ENCODE measurements at places on chromosomes 6 and 20. TPM values are rescaled to one million over a fixed set of nuclear protein-coding genes. Genes with fewer than 3 reads are reported as not detected.

GRCh38 chr6:98056955-98057354, 773.9 kb upstream of the MMS22L start:
- no peak for DNase-seq

GRCh38 chr20:5535125-5535756, 215.0 kb upstream of the SHLD1 start:
- DNase-seq: no peak

AVP gene
- 0.96 TPM for total RNA-seq

SMOC2 gene
- total RNA-seq: 46.3 TPM

GRCh38 chr20:22684072-22684762, 99.8 kb upstream of the FOXA2 start:
- no peak for DNase-seq

DNA sequence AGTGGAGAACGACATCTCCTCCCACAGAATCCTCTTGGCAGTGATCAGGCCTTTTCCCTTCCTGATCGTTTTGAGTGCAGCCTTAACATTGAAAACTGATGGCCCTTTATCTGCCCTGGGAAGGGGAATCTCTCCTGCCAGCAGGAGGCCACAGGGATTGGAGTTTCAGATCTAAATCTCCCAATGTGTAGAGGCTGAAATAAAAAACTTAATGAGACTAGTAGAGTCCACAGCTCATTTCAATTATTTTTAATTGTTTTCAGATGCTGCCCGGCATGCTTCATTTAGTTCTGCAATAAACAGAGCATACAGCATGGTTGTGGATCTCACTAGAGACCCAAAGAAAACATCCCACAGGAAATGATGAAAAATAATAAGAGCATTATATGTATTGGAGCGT, 662.2 kb upstream of the HS3ST5 start:
- DNase-seq: no peak

GRCh38 chr6:5109436-5109835, 24.3 kb downstream of the PPP1R3G start:
- DNase-seq: peak; percentile 71

DNA sequence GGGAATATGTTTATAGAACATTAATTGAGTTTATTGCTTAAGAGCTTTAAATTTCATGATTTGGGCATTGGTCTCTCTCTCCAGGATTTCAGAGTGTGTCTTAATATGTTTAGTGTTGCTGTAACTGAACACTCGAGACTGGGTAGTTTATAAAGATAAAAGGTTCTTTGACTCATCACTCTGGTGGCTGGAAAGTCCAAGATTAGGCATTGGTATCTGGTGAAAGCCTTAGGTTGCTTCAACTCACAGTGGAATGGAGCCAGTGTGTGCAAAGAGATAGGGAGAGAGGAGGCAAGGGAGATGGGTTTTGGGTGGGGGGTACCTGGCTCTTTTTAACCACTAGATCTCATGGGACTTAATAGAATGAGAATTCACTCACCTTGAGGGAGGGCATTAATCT, 35.6 kb upstream of the DTNBP1 start:
- DNase-seq: no peak

DNA sequence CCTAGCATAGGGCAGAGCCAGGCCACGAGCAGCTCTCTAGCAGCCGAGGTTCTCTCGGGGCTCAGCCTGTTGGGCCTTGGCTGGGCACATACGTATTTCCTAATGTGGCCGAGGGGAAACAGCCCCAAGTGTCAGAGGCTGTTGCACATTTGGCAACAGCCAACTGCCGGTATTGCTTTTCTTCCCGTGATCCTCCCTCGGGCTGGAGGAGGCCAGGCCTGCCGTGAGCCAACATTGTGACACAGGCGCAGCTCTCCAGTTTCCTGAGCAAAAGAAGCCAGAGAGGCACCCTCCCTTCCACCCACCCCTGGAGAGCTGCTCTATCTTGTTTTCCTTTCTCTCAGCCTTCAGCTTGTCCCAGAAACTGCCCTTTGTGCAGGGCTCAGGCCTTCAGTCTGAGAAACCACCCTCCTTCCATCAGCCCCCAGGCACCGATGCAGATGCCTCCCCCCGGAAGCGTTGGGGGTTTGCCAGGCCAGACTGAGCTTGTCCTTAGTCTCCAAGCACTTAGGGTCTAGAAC, 5.1 kb upstream of the BPI start:
- DNase-seq: peak; percentile 92

IL17A gene
- total RNA-seq: not detected

OPRM1 gene
- not detected for total RNA-seq

DNA sequence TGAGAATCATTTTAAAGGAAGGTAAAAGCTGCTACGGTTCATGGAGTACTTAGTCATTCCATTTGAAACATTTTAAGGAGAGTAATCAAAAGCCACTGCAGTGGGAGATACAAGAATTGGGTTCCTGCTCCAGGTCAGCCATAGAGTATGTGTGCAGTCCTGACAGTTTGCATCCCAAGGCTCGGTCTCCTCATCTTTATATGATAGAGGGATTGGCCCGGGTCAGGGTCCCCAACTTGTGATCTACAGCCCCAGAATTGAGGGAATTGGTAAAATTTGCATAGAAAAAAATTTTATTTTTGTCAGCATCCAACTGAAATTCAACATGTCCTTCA, 147.4 kb upstream of the PRND start:
- DNase-seq: no peak

DSP gene
- 4.0 TPM for total RNA-seq

CDSN gene
- total RNA-seq: not detected

ENPP4 gene
- 21.1 TPM for total RNA-seq

GRCh38 chr20:38036366-38036765, 2.8 kb downstream of the RPRD1B start:
- no peak for DNase-seq

DNA sequence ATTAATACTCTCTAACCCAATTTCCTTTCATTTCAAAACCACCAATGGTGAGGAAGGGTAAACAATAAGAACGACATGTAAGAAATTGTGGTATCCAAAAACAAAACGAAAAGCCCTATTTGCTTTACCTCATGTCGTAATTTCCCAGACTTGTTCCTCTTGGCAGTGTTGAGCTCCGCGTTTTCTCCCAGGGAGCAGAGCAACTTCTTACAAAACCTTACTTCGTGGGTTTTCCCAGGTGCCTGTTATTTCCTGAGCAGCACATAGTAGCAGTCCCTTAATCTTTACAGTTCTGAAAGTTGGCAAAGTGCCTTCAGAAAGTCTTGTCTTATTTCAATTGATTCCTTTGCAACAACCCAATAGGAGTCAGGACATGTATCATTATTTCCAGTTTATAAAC, 207.9 kb upstream of the MARCKS start:
- DNase-seq: no peak

NR2E1 gene
- not detected for total RNA-seq

CNKSR3 gene
- 9.9 TPM for total RNA-seq

LTB gene
- 1.4 TPM for total RNA-seq

- no peak for DNase-seq
These were observed 38.1 kb upstream of the PDE7B start for GRCh38 chr6:135813401-135813800.

GRCh38 chr6:144334150-144334708, 49.1 kb downstream of the UTRN start:
- DNase-seq: no peak

GRCh38 chr6:46948699-46949098, 27.0 kb upstream of the ADGRF5 start:
- DNase-seq: no peak

DNA sequence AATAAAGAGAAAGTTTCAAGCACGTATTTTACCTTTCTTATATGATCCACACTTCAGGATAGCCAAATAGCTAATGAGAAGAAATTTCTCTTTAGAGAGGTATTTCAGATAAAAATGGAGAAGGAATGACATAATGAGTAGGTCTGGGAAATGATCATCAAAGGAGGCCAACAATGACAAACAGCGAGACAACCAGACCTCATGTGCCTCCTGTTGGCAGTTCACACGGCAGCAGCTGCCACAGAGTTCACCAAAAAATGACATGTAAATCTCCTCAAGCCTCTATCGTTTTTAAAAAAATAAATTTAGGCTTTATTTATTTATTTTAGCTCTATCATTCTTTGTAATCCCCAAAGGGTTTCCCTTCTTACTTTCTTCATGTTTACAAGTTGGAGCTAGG, 47.7 kb downstream of the SLC2A12 start:
- no peak for DNase-seq

- no peak for DNase-seq
These were observed 16.8 kb upstream of the FUCA2 start for GRCh38 chr6:143528164-143528811.

- no peak for DNase-seq
These were observed 85.0 kb downstream of the TMEM242 start for GRCh38 chr6:157238346-157238745.

LRRC73 gene
- total RNA-seq: 0.45 TPM

MOCS1 gene
- total RNA-seq: 70.0 TPM

GRCh38 chr6:4935975-4936680, 67.7 kb downstream of the RPP40 start:
- no peak for DNase-seq

SPDEF gene
- total RNA-seq: 0.16 TPM

ADGRG6 gene
- total RNA-seq: 8.0 TPM

PRRT1 gene
- 1.0 TPM for total RNA-seq

BPIFB2 gene
- total RNA-seq: not detected

BMP7 gene
- 0.16 TPM for total RNA-seq

FGD2 gene
- 32.6 TPM for total RNA-seq

FNDC1 gene
- 1.2 TPM for total RNA-seq

DNA sequence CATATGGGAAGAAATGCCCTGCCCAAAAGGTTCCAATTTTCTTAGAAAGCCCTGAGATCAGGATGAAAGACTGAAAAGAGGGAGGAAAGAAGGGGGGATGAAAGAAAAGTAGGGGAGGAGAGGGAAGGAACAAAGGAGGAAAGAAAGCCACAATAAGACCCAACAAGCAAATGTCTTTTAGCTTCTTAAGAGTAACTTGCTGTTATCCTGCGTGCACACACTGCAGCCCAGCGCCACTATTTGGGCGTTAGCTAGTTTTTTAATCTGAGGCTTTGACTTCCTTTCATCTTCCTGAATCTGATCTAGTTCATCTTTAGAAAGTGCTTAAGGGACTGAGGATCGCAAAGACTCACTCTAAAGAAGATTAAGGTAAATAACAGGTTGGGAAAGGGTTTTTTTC, 77.4 kb upstream of the HDDC2 start:
- DNase-seq: no peak

DNA sequence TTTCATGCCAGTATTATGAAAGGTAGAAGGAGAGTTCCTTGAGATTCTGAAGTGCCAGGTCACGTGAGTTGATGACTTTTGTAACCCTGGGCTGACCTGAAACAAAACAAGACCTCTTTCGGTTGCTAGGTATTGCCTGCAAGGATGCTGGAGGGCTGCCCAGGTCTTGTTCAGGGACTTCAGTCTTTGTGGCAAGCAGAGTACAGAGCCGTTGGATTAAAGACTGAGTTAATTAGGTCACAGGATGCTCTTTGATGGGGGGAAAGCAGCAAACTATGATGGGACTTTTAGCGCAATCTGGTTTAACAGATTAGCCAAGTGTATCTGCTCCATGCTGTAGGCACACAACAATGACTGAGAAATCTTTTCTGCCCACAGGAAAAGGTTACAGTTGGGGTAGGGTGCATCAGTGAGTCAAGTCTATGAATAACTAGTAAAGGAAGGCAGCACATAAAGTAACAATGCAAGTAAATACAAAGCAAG, 12.8 kb upstream of the ELOVL5 start:
- DNase-seq: no peak

- DNase-seq: no peak
These were observed 28.4 kb downstream of the WRNIP1 start for GRCh38 chr6:2793534-2794151.

DNA sequence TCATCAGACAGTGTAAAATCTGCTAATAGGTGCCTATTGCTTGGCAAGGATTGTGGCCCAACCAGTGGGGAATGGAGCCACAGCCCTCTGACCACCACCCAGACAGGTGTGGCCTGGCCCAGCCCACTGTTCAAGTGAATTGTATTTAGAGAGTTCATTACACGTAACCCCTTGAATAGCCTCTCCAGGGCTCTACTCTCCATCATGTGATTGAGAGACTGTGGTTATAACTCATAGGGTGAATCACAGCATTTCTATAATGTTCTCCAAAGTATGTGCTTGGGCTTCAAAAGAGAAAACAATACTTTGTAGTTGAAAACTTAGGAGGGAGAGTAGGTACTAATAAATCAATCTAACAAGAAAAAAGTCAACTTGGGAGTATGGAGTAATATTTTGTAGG, 38.4 kb downstream of the ALDH8A1 start:
- DNase-seq: no peak

DNA sequence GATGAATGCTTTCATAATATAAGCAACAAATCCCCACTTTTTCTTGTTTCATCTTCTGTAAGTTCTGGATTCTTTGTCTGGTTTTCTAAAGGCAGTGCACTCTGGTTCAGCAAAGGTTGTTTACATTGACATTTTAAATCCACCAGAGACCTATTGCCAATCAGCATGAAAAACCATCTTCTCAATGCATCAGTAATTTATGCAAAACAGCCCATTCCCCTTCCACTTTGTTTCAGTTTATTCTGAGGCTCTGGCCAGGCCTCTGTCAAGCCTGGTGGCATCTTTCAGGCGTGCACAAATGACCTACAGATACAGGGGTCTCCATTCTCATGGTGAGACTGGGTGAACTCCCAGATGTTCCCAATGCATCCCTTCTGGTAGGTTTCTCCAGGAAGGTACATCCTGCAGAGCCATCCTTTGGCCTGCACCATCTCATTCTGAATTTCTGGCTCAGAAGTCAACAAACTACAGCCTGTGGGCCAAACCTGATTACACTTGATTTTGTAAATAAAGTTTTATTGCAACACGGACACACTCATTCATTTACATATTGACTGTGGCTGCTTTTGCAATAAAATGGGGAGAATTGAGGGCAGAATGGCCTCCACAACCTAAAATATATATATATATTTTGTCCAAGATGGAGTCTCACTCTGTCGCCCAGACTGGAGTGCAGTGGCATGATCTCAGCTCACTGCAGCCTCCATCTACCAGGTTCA, 405.4 kb downstream of the PREX1 start:
- no peak for DNase-seq

- DNase-seq: no peak
These were observed 32.2 kb downstream of the RREB1 start for GRCh38 chr6:7139835-7140470.

DNA sequence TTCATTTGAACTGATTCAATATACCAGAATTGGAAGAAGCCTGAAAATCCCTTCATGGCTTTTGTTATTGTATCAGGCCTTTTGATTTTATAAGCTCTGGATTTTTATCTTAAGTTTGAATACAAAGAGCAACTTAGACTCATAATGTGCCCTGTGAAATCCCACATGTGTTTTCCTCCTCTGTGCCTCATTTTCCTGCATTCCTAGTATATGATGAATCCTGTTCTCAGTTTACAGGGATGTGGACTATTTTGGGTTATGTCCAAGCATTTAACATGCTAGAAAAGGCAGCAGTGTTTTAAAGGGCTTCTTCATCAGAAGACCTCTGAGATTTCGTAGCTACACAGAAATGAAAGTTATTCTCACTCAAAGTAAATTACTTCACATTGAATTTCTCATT, 455.0 kb downstream of the RFPL4B start:
- no peak for DNase-seq

GRCh38 chr20:19807946-19808330, 49.9 kb downstream of the RIN2 start:
- no peak for DNase-seq
